GM06990 (cell line): ENCODE measurements at places on chromosomes 1 and 21.

- no peak for DNase-seq
Observed at GRCh38 chr1:34319218-34319617, 142.5 kb downstream of the C1orf94 start.

- no peak for DNase-seq
Observed at GRCh38 chr1:186792870-186793581, 35.7 kb upstream of the PLA2G4A start.

DNA sequence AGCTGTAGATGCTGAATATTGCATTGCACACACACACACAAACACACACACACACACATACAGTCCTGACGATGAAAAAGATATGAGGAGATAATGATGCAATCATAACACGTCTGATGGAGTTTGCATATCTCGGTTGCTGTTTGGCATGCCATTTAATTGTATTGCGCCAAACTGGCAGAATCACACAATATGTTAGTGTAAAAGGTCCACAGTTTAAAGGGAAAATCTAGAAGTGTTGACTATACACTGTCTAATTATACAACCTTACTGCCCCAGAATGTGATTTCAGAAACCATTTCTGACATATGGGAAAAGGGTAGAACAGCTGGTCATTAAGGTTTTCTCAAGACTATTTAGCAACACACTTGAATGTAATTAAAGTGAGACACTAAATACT, 123.7 kb upstream of the PROX1 start:
- DNase-seq: no peak

- no peak for DNase-seq
Observed at GRCh38 chr1:171664976-171665375, 12.5 kb upstream of the MYOC start.

GRCh38 chr1:71296551-71297134, 215.8 kb upstream of the ZRANB2 start:
- no peak for DNase-seq

- no peak for DNase-seq
Observed at GRCh38 chr1:18854331-18855025, 5.0 kb downstream of the TAS1R2 start.

DNA sequence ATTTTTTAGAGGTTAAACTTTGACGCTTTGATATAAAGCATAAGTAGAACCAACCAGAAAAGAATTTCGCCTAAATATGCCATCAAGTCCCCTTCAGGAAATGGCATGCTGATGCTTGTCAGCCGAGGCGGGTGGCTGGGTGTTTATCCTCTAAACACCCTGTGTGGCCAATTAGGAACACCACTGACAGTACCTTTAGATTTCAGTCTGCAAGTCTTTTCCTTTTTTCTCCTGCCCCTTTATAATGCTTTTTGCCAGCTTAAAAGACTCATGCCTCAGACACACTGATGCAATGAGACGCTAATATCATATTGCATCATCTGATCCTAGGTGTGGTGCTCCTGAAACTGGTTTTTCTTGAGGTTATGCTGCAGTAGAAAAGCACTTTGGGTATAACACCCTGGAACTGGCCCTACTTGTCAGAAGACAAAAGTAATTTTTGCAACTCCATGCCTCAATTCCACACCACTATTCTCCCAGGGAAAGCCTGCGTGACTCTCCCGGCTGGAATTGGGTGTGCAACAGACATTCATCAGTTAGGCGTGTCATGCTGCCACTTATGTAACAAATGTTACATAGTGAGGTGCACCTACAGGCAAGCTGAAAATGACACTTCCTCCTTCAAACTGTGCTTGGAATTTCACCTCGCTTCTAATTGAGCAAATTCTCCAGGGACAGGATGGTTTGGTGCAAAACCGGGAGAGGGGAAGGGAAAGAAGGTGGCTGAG, 2.0 kb upstream of the RCC2 start:
- no peak for DNase-seq

GRCh38 chr1:185091480-185091879, 46.1 kb downstream of the RNF2 start:
- no peak for DNase-seq

GRCh38 chr1:159913451-159914192, 11.7 kb downstream of the TAGLN2 start:
- no peak for DNase-seq

DNA sequence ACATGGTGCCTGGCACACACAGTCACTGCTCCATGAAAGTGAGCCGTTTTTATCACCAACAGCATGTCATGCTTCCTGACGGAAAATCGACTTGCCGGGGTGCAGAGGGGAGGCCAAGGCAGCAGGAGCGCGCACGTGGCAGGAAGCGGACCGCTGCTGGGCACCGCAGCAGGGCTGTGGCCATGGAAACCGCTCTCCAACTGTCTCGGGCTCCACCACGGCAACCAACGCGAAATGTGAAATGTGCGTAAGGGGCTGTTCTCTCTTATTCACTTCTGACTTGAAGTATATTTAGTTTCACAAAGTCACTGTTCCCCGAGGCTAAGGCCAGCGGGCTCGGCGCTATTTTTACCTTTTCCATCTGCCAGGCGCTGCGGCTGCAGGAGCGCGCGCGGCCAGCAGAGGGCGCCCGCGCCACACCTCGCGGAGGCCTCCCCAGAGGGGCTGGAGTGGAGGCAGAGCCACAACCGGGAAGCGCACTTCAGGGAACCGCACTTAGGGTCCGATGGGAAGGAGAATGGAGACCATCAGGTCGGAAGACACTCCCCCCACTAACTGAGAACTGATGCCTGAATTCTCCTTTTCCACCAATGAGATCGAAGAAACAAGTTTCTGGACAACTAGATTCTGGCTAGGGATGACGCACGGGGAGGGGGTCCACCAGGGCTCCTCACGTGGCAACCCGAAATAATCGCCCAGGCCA, 19.7 kb downstream of the RCC2 start:
- peak; percentile 61 for DNase-seq

DNA sequence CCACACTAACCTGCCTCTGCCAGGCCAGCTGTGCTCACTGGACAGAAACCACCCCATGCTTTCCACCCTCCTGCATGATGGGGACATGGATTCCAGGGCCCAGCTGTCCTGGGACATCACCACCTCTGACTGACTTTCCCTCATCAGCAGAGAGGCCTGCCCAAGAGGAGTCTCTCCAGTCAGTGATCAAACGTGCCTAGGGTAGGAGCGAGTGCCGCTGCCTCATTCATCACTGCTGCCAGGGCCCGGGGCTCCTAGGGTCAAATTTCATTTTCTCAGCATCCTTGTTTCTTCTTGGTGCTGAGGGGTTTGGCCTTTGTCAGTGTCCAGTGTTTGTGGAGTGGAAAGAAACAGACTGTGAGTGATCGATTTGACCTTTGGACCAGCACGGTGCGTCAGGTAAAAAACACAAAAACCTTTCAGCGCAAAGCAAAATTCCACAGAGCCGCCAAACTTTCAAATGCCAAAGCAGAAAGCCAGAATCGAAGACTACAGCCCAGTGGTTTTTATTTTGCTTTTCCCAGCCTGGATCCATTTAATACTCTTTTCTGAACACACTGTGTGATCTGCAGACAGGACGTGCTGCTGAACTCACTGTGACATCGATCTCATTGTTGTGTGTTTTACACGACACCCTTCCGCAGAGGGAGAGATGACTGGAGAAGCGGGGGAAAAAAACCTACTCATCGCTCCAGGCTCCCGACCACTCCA, 43.2 kb downstream of the CAPN8 start:
- no peak for DNase-seq

DNA sequence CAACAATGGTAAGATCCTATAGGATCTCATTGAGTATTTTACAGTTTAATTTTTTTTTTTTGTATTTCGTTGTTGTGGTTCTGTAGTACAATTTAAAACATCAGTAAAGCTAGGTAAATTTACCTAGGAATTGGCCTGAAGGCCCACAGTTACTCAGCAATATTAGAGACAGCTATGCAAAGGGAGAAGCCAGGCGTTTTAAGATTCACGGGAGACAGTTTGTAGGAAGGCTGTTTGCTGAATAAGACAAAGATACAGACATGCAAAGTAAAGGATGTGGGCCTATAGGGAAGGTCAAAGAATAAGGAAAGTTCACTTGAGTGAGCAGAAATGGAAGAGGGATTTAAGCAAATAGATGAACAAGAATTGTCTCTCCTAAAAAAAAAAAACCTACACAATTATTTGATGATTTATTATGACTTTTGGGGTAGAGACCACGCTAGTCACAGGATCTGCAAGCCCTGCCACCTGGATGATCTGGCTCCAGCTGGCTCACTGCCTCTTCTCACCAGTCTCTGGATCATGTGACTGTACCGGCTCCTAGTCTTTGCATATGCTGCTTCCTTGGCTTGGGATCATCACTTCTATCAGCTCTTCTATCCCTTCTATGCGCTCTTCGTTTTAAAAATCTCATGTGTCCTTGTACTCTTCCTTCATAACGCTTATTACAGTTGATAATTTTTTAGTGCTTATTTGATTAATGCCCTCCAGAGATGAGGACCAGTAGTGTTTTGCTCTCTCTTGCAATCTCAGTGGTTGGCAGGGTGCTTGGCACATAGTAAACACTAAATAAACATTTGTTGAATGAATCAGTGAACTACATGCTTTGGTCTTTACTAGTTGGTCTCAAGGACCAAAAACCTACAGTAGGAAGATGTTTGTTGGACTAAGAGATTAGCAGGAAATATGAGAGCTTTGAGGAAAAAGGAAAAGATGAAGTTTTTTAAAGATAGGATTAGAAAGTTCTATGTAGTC, 14.1 kb downstream of the DYRK1A start:
- DNase-seq: no peak

DNA sequence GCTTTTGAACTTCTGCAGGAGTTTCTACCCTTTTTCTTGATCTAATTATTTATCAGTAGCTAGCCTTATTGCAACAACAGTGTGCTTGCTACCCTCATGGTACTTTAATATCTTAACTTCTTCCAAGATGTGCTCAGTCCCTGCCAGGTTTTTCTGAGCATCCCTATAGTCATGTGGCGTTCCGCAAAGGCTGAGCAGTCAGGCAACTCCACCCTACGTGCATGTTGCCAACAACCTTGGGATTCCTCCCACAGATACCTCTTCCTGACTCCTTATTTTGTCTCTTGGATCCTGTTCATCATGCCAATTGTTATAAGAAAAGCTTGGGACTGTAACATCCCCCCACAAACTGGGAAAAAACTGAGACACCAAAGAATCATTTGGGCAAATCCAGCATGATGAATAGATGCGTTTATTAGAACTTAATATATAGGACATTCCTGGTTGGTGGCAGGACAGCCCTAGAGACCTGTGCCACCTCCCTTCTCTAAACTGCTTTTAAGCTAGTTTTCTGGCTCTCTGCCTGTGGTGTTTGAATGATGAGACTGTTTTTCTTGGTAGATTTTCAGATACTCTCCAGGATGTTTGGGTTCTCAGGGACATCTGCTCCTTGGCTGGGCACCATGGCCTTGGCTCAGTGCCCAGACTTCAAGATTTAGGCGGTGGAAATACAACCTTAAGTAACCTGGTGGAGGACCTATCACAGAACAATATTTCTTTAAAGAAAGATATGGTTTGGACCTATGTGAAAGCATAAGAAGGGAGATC, 27.1 kb upstream of the KCTD3 start:
- DNase-seq: no peak

- no peak for DNase-seq
Observed at GRCh38 chr1:84884671-84885389, 8.2 kb downstream of the LPAR3 start.

- no peak for DNase-seq
Observed at GRCh38 chr1:102015728-102016127, 19.0 kb upstream of the OLFM3 start.

DNA sequence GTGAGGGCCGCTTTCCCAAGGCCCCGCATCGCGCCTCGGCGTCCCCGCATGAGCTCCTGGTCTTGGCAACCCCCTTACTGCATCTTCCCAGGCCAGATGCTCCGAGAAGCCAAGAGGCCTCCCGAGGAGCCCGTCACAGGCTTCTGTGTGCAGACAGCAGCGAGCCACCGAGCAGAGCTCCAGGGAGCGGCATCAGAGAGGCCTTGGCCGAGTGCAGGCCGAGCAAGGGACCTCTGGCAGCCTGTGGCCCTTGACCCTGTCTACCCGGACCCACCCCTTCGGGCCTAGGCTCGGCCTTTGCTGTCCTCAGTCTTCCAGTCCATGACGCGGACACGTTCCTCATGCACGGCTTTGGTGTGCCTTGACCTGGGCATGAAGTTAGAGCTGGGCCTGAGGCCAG, 63.5 kb downstream of the MORN1 start:
- no peak for DNase-seq

DNA sequence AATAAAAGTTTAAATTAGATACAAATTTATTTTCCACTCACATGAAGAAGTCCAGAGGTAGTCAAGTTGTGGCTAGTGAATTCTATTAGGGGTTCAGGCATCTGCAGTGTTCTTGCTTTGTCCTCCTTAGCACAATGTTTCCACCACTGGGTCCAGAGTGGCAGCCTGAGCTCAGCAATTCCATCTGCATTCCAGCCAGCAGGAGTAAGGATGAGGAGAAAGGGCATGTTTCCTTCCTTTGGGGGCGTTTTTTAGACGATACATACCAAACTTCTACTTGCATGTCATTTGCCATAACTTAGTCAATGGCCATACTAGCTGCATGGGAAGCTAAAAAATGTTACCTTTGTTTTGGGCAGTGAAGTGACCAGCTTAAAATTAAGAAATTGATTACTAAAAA, 98.5 kb upstream of the VANGL1 start:
- DNase-seq: no peak

- DNase-seq: no peak
Observed at GRCh38 chr1:30520476-30520875, 202.9 kb downstream of the MATN1 start.

GRCh38 chr1:225318706-225319575, 108.9 kb downstream of the LBR start:
- no peak for DNase-seq

- DNase-seq: no peak
Observed at GRCh38 chr1:240597153-240597745, 14.7 kb downstream of the GREM2 start.

GRCh38 chr1:168396508-168396907, 115.8 kb downstream of the TBX19 start:
- DNase-seq: no peak

- DNase-seq: no peak
Observed at GRCh38 chr1:109218516-109218915, 4.8 kb downstream of the SARS1 start.

- no peak for DNase-seq
Observed at GRCh38 chr1:26582053-26582835, 52.7 kb downstream of the RPS6KA1 start.

DNA sequence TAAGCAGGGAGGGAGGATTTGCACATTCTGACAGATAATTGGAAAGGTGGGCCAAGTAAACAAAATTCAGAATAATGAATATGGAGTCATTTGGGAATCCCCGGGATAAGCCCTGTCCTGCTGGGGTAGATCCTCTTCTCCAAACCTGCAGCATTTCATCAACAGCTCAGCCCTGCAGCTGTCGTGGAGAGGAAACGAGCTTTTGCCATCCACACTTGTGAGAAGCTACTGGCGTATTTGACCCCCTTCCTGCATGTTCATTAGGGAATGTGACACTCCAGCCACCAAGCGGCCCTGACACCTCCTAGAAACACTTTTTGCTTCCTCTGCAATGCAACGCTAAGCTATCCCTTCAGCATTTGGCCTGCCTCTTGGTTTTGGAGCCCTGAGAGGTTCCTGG, 8.0 kb upstream of the LEFTY2 start:
- DNase-seq: no peak

- no peak for DNase-seq
Observed at GRCh38 chr1:77313491-77313890, 31.7 kb downstream of the AK5 start.

GRCh38 chr1:33898406-33898805, 34.5 kb downstream of the HMGB4 start:
- DNase-seq: no peak

GRCh38 chr1:89608319-89608983, 24.5 kb upstream of the LRRC8C start:
- no peak for DNase-seq

GRCh38 chr1:232416026-232416568, 213.8 kb downstream of the SIPA1L2 start:
- DNase-seq: no peak
